CD4-positive, alpha-beta T cell treated with Interleukin-21 for 1 hour (primary cell): ENCODE measurements at places on chromosomes 16 and 17.
A peak's percentile ranks its signal among the peaks of the same experiment; 100 is the strongest.

DNA sequence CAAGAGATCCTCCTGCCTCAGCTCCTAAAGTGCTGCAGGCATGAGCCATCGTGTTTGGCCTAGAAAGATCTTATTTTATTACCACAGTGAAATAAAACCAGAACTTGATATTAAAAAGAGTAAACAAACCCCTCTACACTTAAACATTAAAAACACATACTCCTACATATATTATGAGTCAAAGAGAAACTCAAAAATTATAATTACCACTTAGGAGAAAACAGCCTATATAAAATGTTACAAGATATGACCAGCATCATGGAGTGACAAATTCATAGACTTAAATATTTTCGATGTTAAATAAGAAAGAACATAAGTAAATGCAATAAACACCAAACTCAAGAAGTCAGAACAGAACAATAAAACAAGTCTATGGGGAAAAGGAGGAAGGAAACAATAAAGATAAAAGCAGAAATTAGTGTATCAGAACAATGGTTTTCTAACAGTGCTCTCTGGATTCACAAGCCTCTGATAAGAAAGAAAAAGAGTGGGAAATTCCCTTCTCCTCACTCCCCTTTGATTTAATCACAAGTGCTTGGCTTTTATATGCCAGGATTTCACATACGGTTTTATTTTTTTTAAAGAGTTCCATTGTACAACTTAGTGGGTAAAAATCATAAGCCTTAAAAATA is 23.0 kb downstream of the SKAP1 start:
- no peak for DNase-seq

DNA sequence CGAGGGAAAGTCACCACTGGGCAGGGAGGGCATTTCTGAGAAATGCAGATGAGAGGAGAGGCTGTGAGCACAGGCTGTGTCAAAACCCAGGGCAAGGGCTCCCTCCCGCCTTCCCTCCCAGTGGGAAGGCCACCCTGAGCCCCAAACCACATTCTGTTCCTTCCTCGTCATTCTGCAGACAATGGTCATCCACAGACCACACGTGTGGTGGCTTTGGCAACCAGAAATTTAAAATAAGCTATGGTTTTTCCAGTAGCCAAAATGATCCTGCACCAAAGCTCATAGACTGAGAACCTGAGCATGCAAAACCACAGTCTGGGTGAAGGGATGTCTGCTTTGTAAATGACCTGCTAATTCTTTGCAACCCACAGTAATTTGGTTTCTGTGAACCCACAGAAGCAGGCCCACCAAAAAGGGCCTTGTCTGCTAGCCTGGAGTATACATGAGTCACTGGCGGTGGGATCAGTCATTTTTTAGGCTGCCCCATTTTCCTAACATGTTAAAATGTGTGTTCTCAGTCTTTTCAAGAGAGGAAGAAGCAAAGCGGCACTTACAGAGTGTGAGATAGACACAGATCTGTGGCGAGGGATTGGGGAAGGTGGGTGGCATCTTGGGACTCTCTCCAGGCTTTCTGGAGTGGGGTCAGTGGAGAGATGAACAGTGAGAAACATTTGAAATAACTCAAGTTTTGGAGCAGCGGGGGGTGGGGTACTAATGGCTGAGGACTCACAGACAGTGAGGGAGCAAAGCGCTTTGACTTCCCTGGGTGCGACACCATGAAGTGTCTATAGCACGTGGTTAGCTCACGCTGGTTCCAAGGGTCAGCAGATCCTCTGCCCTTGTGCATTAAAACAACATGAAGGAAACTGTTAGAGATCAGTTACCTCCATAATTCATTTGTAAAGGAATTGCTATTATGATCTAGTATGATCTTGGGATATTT is 20.5 kb downstream of the GRB7 start:
- DNase-seq = peak; percentile 77

DNA sequence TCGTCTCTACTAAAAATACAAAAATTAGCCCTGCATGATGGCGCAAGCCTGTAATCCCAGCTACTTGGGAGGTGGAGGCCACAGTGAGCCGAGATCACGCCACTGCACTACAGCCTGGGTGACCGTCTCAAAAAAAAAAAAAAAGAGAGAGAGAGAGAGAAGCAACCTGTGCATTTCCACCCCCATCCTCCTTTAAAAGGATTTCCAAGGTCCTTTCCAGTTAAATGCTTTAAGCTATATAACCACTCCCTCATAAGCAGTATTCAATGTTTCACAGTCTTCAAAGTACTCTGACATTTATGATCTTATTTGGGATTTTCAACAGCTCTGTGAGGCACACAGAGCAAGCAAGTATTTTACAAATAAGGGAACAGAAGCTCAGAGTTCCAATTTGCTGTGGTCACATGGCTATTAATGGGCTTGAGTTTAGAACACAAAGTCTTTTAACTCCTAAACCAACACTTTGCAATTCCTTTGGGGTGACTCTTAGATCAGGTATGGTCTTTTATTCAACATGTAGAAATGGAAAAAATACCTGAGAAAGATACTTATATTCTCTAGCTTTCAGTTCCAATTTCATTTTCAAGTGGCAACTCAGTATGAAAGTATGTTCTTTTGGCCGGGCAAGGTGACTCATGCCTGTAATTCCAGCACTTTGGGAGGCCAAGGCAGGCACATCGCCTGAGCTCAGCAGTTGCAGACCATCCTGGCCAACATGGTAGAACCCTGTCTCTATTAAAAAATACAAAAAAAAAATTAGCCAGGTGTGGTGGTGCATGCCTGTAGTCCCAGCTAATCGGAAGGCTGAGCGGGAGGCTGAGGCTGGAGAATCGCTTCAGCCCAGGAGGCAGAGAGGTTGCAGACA is 31.3 kb downstream of the SPOP start:
- no peak for DNase-seq

DNA sequence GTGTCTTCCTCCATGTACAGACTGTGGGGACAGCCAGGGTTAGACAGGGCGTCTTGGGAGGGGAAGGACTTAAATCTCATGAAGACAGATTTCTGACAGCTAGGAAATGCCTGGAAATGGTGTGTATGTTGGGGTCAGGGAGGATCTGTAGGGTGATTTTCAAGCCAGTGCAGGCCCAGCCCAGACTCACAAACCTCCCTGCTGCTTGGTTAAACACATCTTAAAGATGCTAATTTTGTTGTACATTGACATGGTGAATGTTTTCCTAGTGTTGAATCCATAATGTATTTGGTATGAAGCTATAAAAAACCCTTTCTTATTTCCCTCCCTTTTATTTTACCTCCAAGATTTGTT is 238.3 kb downstream of the CCDC182 start:
- no peak for DNase-seq

DNA sequence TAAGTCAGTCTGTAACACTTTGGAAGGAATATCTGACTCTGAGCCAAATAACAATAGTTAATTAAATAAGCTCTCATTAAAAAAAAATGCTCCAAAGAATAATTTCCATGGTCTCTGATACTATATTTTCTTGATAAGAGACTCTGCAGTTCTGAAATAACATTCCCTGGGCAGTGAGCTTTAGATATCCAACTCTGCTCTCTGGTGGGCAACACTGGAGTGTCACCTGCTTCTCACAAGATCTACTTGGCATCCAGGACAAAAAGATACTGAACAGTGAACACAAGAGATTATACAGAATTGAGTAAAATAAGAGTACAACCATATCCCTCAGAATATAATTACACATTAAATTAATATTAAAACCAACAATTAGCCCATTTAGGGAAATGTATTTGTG is 13.7 kb downstream of the BLMH start:
- DNase-seq = peak; percentile 22

GRCh38 chr17:56598466-56598865 is 5.0 kb downstream of the NOG start:
- DNase-seq = no peak

DNA sequence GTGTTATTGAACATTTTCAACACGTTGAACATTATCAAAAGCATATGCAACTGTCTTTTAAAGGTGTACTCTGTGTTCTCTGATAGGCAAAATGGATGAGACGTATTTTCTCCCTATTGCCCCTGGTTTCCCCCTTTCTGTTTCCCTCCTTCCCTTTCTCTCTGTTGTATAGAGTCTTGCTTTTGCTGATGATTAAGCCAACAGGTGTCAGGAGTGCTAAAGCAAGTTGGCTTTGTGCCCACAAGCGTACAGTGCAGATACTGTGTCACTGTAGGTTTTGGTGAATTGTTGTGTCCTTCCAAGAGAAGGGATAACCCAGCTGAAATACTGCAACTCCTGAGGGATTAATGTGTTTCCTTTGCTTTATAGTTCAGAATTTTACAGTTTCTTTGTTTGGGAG is 74.4 kb downstream of the COX10 start:
- DNase-seq = no peak

GRCh38 chr17:76530095-76530723 is 7.3 kb downstream of the CYGB start:
- DNase-seq = no peak

- no peak for DNase-seq
Observed at GRCh38 chr16:57993438-57993837, 7.0 kb downstream of the ZNF319 start.

DNA sequence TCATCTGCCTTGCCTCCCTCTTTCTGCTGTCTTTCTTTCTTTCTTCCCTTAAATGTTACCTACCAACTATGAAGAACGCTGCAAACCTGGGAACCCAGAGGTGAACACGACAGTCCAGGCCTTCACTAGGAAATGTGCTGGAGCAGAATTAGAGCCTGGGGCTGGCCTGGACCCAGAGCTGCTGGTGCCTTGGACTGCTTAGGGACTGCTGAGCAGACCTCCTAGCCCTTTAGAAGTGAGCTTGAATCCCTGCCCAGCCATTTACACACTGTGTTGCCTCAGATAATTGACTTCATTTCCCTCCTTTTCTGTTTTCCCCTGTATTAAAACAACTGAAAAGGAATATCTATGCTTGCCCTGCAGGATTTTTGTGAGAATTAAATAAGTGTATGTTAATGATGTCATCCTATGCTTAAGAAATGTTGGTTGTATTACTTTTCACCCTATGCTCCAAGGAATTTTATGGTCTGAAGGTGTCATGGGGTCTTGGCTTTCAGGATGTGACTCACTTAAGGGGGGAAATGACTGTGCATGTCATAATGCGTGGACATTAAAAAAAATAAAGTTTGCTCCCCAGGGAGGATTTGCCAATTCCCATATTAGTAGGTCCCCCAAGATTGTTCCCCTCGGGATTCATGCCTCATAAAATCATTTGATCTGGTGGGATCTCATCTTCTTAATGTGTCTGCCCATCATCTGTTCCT is 11.5 kb downstream of the CDH13 start:
- DNase-seq = no peak

GRCh38 chr16:82584553-82585152 is 42.1 kb upstream of the CDH13 start:
- no peak for DNase-seq

GRCh38 chr17:80901319-80901718 is 90.3 kb upstream of the CHMP6 start:
- DNase-seq = no peak

- DNase-seq = no peak
Observed at GRCh38 chr17:60065867-60066266, 12.9 kb downstream of the HEATR6 start.

DNA sequence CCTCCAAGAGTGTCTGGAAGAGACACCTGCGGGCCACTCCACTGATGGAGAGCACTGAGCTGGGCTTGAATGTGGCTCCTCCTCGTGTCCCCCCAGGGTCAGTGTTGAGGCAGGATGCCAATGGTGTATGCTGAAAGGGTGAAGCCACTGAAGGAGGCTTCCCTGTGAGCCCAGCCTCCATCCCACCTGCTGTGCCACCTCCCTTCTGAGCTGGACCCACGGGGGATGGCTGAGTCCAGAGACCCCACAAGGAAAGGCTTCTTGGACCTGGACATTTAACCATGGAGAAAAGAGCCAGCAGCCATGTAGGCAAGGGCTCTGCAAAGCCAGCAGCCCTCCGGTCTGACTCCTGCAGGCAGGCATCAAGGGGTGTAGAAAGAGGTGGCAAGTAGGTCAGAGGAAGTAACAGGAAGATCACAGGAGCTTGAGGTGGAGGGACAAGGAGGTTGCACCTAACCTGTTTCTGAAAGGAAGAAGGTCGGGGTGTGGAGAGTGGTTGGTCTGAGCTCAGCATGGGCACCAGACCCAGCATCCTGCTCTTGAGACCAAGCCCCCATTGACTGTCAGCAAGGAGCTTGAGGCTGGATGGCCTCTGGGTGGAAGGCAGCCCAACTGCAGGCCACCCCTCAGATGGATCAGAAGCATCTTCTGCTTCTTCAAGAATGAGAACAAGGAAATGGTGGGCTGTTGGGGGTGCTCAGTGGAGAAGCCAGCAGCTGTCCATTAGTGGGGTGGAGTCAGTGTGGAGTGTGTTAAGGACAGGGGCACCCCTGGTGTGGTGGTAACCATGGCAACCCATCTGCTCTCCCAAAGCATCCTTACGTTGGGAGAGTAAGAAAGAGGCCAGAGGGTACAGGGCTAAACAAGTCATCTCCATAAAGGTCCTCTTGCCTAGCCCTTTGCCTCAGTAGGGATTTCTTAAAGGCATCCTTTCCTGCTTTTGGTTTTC is 80.7 kb downstream of the PLD6 start:
- DNase-seq = peak; percentile 51

DNA sequence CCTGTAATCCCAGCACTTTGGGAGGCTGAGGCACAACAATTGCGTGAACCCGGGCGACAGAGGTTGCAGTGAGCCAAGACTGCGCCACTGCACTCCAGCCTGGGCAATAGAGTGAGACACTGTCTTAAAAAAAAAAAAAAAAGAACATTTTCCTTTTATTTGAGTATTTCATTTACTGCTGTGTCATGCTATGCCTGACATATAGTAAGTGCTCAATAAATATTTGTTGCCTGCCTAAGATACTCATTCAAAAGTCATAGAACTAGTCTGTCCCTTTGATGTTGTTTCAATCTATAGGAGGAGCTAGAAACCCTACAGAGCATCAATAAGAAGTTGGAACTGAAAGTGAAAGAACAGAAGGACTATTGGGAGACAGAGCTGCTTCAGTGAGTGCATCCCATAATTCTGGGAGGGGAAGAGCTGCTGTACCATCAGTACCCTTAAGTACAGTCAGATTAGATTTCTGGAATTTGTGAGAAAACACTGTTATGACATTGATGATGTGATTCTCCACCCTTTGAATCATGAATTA is 20.0 kb downstream of the CALCOCO2 start:
- DNase-seq = peak; percentile 24

DNA sequence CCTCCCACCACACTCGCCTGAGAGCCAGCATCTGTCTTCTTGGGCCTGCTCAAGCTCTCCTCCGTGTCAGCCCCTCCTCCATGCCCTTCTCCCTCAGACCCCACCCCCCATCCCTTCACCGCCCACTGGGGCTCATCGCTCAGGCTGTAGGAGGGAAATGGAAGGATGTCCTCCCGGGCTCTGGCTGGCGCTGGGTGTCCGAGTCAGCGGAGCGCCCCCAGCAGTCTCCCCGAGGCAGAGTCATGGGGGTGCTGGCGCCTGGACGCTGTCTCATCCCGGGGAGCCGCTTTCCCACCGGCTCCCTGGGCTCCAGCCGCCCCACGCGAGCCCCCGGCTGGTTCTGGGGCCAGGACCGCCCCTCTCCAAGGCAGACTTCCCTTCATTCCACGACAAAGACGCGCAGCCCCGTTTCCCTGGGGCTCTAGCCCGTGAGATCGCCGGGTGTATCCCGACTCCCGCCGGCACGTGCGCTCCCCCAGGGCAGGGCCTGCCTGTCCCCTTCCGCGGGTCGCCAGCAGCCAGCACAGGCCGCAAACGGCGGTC is 428 bp upstream of the ANTKMT start:
- peak; percentile 42 for DNase-seq
